NCI-H1048 (cell line): ENCODE measurements at places on chromosomes 13 and 19.

- no peak for DNase-seq
Observed at GRCh38 chr13:77863144-77863543, 55.5 kb downstream of the EDNRB start.

DNA sequence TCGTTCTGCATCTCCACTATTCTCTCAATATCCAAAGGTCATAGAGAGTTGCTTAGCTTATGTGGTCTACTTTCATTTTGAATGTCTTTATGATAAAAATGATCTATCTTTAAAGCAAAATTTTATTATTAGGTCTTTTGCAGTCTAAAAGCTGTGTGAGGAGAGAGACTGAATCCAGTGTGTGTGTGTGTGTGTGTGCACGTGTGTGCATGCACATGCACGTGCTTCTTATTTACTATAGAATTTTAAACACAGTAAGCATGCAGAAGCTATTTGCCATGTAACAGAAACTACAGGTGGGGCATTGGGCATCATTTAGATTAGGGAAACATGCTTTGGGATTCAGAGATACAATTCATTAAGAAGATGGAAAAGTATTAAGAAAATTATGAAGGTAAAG is 136.0 kb upstream of the SPRY2 start:
- no peak for DNase-seq

DNA sequence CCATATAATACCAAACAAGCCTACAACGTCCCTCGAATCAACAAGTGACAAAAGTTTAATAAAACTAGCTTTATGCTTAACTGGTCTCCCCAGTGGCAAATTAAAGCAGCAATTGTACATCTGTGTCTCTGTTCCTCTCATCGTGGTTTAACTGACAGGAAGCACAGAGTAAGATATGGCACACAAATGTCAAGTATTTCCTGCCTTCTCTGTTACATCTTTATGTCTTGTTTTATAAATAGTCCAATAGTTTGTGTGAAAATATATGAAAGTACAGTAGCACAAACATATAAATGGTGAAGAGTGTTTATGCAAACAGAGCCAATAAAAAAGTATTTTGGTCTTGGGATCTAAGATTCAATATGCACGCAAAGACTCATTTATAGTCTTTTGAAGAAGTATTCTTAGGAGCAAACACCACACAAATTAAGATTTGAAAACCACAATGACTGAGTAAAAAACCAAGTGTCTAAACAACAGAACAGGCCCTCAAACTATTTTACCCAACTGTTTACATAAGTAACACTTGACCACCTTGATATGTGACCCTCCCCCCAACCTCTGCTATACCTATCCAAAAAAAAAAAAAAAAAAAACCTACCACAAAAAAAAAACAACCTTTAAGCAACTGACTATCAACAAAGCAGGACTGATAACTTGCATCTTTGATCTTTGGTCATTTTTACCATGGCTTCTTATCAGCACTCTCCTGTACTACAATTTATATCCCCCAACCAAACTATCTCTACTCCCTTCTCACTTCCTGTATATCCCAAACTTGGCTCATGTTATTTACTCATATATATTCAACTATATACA is 14.0 kb downstream of the ELF1 start:
- DNase-seq = no peak

DNA sequence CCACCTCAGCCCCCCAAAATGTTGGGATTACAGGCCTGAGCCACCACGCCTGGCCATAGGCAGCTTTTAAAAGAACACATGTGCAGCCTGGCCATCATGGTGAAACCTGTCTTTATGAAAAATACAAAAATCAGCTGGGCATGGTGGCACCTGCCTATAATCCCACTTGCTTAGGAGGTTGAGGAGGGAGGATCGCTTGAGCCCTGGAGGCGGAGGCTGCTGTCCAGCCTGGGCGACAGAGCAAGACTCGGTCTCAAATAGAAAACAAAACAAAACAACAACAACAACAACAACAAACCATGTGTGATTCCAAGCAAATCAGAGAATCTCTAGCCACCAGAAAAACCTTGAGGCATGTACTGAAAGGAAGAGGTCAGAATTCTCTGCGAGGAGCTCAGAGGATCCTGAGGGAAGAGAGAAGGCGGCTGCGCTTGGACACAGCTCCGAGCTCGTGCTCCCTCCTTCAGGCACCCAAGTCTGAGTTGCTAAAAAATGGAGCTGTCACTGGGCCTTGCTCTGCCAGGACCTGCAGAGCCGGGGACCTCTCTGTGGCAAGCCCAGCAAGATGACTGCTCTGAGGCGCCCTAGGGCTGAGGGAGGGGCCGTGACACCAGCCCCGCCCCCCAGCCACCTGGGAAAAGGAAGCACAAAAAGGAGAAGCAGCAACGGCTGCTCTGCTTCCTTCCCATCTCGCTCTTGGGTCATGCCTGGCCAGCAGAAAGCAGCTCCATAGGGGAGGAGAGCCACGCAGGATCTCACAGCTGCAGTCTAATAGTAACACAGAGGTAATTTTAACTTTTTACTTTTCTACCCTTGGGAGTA is at the start of gene ARL11:
Gene ARL11 (plus strand): TSS at position 677 of the 822 bp plus-strand sequence. CDS start 1,941 bp downstream, outside the sequence.
- no peak for DNase-seq

DNA sequence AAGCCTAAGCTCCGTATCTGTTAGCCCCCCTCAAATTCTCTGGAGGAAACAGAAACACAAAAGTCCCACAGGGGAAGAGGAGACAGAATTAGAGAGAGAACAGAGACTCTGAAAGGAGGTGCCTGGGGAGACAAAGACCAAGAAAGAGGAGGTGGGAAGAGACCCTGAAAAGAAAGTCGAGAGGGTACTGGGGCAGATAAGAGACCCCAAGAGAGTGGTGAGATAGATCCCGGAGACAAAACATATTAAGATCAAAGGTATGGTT is 915 bp upstream of the GRWD1 start:
- DNase-seq = no peak

DNA sequence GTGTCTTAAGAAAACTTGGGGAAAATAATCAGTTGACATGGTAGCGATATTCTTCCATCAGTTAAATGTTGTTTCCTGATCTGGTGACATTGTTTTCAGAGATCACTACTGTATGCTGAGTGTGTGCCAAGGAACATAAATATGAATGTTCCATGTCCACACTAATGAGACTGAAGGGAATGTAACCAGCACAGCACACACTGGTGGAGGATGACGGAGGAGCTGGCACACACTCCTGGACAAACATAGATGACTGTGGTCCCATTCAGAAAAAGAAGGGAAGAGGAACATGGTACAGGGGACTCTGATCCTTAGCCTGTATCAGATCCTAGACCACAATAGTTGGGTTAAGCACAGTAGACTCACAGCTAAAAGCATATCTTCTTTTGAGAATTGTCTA is 574.8 kb downstream of the MYO16 start:
- no peak for DNase-seq

DNA sequence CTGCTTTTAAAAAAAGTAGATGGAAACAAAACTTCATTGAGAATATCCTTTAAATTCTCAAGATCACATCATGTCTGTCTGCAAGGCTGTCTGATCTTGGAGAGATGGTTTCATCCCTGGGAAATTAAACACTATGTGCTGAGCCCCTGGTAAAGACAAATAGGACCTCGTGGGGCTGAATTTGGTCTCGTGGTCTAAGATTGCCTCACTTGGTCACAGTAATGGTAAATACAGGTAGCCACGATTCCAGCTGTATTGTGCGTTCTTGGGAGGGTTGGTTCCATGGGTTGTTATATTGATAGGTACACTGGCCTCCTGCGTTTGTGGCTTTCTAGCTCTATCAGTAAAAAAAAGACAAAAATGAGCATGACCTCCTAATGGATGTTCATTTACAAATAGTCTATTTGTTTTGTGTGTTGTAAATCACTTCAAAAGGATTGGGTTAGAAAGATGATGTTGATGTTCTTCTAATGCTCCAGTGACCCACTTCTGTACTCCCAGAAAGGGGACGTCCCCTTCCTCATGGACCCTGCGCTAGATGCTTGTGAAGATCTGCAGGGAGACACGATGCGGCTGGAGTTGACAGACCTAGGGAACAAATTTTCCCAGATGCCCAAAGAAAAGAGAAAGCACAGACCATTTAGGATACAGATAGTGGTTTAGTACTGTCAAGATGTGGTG is 1.8 kb downstream of the CEBPG start:
- no peak for DNase-seq

DNA sequence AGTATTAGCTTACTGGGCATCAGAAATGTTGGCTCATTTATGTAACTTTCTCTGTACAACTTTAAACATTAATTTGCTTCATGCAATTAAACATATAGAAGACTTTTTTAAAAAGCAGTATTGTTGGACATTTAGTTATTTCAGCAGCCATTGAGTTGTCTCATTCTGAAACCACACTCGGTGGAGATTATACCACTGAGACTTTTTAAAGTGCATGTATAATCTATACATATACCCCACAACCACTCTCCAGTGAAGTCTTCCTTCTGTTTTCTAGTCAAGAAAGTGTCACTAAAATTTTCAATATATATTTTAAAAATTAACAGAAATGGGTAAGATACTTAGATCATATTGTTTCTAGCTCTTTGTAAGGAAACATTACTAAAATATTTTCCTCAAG is 15.5 kb downstream of the SETDB2 start:
- DNase-seq = no peak

DNA sequence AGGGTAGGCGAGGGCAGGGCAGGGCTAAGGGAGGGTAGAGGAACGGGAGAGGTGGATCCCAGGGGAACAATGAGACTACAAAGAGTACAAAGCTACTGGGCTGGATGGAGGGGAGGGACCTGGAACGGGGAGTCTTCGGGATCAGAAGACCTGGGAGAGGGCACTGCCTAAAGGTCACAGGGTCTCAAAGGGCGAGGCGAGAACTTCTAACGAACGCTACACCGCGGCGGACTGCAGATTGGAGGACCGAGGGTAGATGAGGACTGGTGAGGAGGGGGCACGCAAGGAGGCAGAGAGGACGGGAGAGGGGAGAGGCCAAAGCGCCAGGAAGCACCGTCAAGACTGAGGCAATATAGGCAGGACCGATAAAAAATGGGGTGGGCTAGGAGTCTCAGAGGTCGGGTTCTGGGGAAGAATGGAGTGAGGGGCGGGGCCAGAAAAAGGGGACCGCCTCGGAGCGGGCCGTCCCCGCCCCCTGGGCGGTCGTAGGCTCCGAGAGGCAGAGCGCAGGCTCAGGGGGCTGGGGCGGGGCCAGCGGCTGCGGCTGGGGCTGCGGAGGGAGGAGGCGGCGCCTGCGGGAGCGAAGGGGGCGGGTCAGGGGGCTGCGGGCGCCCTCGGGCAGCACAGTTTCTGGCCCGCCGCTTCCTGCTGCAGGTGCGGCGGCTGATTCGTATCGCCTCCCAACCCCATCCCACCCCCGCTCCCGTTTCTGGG is 1.3 kb upstream of the KCNC3 start:
- DNase-seq = peak; percentile 76

GRCh38 chr13:59684105-59684504 is 479.6 kb downstream of the DIAPH3 start:
- DNase-seq = no peak

GRCh38 chr13:90233933-90234672 is 1113.4 kb upstream of the MIR17HG start:
- DNase-seq = no peak

DNA sequence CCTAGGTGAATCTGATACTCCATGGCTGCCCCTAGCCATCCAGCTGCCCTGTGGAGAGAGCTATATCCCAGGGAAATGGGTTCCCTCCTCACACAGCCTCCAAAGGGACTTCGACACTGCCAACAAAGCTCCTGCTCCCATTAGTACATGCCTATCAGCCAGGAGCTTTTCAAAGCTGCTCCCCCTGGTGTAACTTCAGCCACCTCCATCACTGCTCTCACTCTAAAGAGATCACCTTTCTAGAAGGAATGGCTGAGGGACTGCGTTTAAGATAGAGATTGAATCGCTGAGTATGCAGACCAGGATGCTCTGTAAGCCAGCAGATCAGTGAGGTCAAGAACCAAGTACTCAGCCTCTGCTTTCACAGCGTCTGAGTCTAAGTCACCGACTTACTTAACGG is 213.7 kb downstream of the NALCN start:
- DNase-seq = no peak

DNA sequence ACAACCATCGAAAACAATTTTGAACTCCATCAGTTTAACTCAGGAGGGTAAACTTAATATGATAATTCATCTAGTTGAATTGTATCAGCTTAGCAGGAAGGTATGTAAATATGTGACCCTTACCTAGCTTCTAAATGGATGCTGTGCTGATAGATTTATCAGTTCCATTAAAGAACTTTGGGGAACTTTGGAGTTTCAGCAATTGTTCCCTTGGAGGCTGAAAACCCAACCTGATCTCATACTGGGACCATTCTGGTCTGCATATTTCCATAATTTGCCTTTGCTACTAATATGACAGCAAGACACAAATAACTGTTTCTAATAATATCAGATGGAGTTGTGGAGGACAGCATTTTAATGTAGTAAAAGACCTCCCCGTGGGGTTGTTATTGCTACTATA is 127.8 kb downstream of the GGACT start:
- DNase-seq = no peak
